KG1 (cell line): ENCODE measurements at places on chromosomes 5 and 9.
A peak's percentile ranks its signal among the peaks of the same experiment; 100 is the strongest.

GRCh38 chr9:104256696-104257062 lies 162.6 kb downstream of the SMC2 start:
- no peak for DNase-seq

DNA sequence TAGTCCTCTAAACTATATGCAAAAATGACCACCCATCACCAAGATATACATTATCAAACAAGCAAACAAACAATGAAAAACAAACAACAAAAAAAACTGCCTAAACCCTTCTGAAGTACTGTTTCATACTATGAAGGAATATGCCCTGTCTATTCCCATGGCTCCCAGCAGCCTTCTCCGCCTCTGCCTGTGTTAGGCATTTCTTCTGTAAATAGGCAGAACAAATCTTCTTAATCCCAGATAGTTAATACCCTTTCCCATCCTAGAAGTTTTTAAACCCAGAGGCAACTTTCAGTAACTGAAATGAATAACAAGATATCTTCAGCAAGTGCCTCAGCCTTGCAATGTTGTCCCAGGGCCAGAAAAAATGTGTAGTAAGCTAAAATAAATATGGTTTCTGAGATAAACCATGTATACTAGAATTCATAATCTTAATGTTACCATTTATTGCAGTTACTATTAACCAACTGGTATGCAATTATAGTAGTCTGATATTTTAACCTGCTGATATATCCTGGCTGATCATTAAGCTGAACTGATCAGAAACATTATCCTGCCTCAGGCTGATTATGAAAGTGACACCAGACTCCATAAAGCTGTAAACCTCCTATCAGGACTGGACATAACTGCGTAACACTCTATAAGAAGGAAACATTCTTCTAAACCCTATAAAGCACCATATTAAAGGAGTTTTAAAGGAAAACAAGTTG lies 68.5 kb downstream of the ANKRD31 start:
- no peak for DNase-seq

DNA sequence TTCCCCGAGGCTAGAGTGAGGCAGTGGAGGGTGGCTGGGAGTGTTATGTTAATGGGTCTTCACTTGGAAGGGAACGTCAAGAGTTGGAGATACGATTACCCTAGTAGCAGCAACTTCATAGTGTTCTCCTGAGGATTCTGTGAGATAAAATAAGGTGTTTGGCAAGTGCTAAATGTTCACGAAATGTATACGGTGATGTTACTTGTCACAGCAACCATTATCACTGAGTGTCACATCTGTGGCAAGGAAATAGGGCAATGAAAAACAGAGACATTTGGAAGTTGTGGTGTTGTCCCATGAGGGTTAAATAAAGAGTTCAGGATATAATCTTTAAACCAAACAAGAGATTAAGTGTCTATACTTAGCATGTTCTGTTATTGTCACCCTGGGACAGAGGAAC lies 183.3 kb downstream of the ALDH1A1 start:
- no peak for DNase-seq

GRCh38 chr5:105088961-105089360 lies 1526.4 kb upstream of the NUDT12 start:
- no peak for DNase-seq

DNA sequence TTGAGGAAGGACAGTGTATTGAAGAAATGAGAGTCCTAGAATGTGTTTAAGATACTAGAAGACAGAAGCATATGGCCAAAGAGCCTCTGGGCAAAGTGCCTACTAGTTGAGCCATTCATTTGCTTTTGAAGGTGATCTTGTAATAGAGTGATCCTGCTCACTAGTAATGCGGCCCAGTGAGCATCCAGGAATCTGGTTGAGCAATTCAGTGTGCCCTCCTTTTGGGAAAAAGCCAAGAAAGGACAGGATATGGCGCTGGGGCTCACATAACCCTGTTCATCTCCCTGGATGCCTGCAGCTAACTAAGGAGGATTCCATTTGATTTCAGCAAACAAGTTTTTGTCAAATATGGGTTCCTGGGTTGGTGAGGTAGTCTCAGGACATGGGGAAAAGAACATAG lies 16.3 kb downstream of the ADAM19 start:
- DNase-seq = no peak

DNA sequence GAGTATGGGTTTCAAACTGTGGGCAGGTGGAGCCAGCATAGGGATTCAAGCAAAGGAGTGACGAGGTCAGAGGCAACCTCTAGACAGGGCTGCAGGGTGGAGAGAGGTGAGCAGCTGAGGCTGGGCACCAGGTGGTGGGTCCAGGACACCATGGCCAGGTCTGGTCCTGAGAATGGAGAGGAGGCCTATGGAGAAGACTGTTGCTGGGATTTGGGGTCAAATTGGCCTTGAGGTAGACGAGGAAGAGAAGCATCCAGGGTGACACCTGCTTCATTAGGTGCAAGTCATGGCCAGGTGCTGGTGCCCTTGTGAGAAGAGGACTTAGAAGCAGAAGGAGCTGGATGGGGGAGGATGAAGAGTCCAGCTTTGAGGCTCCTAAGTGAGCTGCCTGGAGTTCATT lies 99.6 kb downstream of the NSG2 start:
- no peak for DNase-seq

DNA sequence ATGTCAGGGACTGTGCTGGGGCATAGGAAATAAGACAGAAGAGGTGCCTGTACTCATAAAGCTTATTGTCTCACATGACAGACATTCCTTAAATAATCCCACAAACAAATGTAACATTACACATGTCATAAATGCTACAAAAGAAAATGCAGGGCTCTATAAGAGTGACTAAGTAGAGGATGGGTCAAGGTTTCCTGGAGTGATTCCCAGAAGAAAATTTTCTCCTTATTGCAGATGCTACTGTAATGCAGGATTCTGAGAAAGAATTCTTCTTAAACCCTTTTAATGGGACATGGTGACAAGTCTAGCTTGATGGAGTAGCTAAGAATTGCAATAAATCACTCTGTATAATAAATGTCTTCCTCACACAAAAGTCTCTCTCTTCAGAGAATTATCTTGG lies 55.7 kb downstream of the SH3TC2 start:
- DNase-seq = no peak

- DNase-seq = no peak
Measured at GRCh38 chr5:148408092-148408491, 24.3 kb downstream of the FBXO38 start.

- DNase-seq = no peak
Measured at GRCh38 chr9:120926397-120926928, at the start of gene TRAF1. TRAF1 (minus strand) TSS chr9:120926796; CDS start chr9:120926075, 721 bp downstream.

- no peak for DNase-seq
Measured at GRCh38 chr9:85064811-85065371, 395.4 kb downstream of the NTRK2 start.

- no peak for DNase-seq
Measured at GRCh38 chr9:129077236-129077635, 3.7 kb upstream of the DOLPP1 start.

GRCh38 chr9:129154866-129155477 lies 23.1 kb downstream of the IER5L start:
- no peak for DNase-seq

GRCh38 chr5:40224421-40224820 lies 455.3 kb upstream of the PTGER4 start:
- no peak for DNase-seq

DNA sequence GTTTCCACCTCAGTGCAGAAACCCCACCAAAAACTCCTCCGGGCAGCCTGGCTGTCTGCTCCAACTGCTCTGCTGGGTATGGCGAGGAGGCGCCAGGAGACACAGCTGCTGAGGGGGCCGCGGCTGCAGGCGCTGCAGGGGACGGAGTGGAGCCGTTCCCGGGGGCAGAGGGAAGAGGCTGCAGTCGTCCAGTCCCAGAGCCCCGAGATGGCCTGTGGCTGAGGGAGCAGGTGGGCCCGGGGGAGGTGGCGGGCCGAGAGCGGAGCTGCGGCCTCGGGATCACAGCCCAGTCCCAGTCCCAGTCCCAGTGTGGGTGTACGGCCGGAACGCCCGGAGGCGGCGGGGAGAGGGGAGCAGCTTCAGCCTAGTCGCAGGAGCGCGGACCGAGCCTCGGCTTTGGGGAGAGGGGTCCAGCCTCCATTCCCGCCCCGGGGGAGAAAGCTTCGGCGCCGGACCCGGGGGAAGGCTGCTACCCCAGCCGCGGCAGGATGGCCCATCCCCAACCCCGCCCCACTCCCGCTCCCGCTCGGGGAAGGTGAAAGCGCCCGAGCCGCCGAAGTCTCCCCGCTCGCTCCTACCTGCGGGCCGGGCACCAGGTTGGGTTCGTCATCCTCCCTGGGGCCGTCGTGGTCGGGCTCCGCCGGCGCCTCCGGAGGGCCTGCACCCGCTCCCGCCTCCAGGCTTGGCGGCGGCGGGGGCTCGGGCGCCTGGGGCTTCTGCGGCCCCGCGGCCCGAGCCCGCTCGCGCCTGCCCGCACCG lies 513 bp downstream of the FAM193B start:
- no peak for DNase-seq

- no peak for DNase-seq
Measured at GRCh38 chr5:159073026-159073425, 26.7 kb downstream of the EBF1 start.

DNA sequence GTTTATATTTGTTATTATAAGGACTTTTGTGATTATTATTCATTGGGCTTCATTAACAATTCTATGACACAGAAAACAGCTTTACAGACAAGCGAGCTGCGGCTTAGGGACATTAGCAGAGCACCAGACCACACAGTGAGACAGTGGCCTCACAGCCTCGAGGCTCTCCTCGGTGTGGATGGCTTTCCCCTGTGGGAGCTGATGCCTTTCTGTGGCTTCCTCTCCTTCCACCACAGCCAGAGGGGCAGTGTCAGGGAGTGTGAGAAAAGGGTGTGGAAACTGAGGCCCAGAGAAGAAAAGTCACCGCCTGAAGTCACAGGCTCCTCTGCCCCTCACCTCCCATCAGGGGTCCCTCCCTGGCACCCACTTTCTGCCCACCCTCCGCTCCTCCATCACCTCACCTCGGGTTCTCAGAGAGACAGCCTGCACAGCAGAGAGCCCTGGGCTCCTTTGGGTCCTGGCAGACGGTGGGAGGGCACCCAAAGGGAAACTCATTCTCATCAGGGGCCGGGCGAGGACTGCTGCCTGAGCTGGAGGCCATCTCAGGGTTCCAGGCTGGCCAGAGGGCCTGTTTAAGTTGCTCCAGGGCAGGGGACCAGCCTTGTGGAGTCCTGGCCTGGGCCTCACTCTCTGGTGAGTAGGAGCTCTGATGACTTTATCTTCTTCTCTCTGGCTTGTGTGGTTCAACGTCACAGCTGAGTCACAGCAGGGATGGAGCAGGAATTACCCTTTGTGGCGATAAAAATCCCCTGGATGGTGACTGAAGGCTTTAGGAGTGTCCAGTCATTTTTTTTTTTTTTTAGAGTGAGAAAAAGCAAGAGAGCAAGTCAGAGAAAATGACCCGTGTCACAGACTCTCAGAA lies 830 bp downstream of the TRAF1 start:
- no peak for DNase-seq

GRCh38 chr5:131209506-131210150 lies 38.9 kb downstream of the LYRM7 start:
- DNase-seq = peak; percentile 9

DNA sequence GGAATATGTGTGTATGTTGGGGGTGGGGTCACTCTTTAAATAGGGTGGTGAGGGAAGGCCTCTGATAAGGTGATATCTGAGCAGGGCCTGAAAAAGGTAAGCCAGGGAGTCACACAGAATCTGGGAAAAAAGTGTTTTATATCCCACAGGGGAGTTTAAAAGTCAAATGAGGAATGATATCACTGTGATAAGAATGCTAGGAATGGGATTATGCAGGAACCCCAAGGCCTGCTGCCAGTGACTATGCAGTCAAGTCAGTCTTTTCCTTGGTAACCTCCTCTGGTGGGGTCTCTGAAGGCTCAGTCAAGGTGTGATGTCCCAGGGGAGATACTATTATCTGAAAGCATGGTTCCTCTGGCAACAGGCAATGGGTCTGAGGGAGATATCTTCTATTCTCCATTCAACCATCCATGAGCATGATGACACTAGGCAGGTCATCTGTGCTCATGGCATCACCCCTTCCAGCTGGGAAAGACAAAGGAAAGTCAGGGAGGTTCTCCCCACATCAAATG lies 53.5 kb downstream of the GRIA1 start:
- no peak for DNase-seq

DNA sequence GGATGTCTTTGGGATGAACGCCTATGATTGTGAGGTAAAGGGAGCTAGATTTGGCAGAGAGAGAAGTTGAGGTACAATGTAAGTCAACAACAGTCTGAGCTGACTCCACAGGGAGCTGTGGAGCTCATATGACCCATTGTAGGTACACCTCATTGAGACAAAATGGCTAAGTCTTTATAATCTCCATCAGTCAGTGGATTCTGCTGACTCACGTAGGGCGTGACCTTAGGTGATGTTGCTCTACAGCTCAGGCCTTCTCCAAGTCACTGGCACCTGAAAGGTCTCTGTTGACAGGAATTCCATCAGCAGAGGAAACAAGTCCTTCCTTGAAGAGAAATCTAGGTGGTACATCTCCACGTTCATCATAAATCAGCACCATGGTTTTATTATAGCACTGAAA lies 118.2 kb upstream of the PRR16 start:
- DNase-seq = no peak

DNA sequence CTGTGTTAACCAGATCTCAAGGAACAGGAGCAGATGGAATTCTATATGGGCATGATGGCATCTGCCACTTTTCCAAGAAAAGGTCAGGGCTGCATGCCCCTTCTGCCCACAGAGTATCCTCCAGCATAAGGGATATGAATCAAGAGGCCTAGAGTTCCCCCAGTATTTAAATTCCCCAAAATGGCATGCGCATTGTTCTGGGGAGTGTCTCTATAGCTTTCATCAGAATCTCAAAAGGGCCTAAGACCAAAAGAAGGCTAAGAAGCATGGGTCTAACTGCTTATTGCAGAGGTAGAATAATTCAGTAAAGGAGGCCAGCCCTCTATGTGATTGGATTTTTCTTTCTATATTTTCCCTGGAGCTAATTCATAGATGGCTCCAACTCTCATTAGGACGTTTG lies 114.2 kb upstream of the SPIN1 start:
- no peak for DNase-seq

DNA sequence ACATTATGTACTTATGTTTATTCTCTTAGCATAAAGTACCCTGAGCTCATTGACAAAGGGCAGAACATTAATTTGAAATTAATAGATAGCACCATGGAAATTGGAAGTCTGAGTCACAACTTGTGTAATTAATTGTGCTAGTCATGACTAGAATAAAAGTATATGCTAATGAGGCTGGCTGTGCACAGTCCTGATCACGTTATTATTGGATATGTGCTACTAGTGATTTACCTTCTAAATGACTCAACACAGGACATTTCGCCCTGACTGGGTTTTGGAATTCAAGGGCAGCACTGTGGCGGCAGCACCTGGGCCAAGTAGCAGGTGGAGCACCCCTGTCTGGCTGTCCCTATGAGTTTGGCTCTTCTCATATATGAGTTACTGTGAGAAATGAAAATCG lies 341.8 kb downstream of the ICE1 start:
- no peak for DNase-seq
